Spinal cord (tissue), 10 donors: ENCODE measurements at places on chromosomes 7 and 10. TPM values are rescaled to one million over a fixed set of nuclear protein-coding genes. Genes with fewer than 3 reads are reported as not detected.

- DNase-seq: no peak
Observed at GRCh38 chr10:119095640-119096039, 8.3 kb upstream of the DENND10 start.

- DNase-seq: no peak
Observed at GRCh38 chr10:26939290-26939961, 78.7 kb upstream of the ABI1 start.

Gene HTR5A
- polyA plus RNA-seq: 6.0 TPM

GRCh38 chr7:27143023-27143949, at the start of gene HOXA5:
Gene HOXA5 (minus strand): TSS chr7:27143681. CDS start chr7:27143607, 74 bp downstream.
- DNase-seq: no peak

Gene AMZ1
- polyA plus RNA-seq: 4.8 TPM
